NCI-H748 treated with DMSO at 0.1 percent for 48 hours (cell line): ENCODE measurements at places on chromosomes 5 and 9.
A peak's percentile ranks its signal among the peaks of the same experiment; 100 is the strongest.

- DNase-seq, result no peak
These were observed 240.3 kb downstream of the CACNA1B start for GRCh38 chr9:138117836-138118235.

DNA sequence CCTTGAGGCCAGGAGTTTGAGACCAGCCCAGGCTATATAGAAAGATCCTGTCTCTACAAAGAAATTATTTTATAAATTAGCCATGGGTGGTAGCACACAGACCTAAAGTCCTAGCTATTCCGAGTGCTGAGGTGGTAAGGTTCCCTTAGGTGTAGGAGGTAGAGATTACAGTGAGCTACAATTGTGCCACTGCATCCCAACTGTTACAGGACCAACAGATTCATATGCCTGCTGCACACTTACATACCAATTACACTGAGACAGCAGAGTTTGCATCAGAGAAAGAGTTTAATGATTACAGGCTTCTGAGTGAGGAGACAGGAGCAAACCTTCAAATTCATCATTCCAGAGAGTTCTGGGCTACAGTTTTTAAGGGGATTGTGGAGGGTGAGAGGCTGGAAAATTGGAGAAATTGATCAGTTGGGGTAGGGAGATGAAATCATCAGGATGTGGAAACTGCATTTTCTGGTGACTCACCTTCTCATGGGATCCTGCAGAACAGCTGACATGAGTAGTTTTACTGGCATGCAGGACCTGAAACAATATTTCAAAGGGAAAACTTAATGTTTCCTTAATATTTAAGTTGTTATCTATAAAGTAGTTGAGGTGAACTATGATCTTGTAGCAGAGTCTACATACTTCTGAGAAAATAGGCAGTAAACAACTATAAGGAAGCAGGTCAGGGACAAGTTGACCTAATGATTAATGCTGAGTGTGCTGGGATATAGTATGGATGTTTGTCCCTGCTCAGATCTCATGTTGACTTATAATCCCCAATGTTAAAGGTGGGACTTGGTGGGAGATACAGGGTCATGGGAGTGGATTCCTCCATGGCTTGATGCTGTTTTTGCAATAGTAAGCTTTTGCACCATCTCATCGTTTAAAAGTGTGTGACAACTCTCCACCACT, 54.7 kb downstream of the ANXA2R start:
- DNase-seq, result no peak

- DNase-seq, result no peak
These were observed 35.4 kb upstream of the IL17B start for GRCh38 chr5:149414405-149415065.

GRCh38 chr5:113678202-113678601, 164.7 kb downstream of the YTHDC2 start:
- no peak for DNase-seq

GRCh38 chr9:123798195-123798594, 131.7 kb downstream of the DENND1A start:
- DNase-seq, result no peak

GRCh38 chr5:133618141-133618540, 5.8 kb upstream of the FSTL4 start:
- DNase-seq, result no peak

DNA sequence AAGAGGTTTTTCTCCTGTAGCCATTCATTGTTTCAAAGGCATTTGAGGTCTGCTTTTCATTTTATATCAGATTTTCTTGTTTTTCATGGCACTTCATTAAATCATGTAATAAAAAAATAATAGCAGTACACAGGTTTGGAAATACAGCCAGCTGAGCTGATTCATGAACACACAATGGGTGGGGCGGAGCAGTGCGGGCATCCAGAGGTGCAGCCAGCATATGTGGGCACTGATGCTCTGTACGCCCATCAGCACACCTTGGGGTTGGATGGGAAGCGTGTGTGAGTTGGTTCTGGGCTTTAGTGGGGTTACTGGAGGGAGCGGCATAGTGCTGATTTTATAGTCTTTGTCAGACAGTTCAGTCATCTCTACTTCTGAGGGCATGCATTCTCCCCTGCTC, 54.2 kb upstream of the IRX4 start:
- DNase-seq, result no peak

DNA sequence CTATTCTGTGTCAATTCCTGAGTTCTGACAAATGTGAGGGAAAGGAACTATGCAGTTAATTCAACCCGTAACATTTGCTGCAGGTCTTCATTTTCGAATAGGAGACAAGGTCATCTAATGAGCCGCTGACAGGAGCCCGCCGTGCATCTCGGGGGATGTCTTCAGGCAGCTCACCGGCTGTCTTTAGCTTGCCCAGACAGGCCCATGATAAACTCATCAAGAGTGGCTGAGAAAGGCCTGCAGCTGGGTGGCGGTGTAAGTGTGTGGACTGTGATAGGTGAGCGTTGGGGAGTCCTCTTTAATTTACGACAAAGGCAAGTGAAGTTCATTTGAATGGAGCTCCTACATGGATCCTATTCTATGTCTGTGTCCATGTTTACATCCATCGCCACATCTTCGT, 190.5 kb downstream of the ADCY2 start:
- no peak for DNase-seq

DNA sequence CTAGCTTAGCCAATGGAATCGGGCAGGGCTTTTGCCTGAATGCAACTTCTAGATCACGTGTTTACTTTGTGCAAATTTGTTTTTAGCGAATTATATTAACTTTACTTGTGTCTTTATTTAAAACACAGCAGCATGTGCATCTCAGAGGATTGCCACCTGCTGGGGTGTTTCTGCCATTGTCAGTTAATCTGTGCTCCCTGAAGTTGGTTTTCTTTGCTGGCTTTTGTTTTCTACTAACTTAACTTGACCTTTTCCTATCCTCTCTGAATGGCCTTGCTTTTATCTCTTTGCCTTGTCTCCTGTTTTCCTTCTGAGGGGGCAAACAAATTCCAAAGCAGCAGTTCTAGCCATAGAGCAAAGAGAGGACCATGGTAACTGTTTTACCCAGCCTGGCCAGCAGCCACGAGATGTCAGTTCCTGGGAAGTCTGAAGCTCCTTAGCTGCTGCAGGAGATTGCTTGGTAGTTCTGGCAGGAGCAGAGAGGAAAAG, 67.6 kb downstream of the ARHGEF28 start:
- DNase-seq, result no peak

GRCh38 chr5:117568622-117569021, 994.0 kb upstream of the SEMA6A start:
- no peak for DNase-seq

DNA sequence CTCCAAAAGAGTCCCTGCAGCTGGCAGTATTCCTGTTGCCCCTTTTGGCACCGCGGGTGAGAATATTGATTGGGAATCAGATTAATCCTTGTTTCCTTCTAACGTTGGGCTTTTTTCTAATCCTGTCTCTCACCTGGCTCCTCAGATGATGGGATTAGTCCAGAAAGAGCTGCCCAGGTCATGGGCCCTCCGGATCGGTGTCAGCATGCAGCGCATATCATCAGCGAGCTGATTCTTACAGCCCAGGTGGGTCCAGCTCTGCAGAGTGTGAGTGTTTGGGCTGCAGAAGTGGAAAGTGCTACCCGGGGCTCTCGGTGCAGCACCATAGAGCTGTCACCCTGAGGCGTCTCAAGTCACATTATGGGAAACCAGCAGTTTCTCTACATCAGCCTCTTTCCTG, 40.9 kb upstream of the PRDM12 start:
- DNase-seq, result no peak

- DNase-seq, result no peak
These were observed 108.5 kb downstream of the DOCK2 start for GRCh38 chr5:169745441-169746146.

GRCh38 chr5:40405996-40406740, 273.5 kb upstream of the PTGER4 start:
- DNase-seq, result no peak

- DNase-seq, result no peak
These were observed 71.9 kb upstream of the LRRTM2 start for GRCh38 chr5:138946831-138947560.

DNA sequence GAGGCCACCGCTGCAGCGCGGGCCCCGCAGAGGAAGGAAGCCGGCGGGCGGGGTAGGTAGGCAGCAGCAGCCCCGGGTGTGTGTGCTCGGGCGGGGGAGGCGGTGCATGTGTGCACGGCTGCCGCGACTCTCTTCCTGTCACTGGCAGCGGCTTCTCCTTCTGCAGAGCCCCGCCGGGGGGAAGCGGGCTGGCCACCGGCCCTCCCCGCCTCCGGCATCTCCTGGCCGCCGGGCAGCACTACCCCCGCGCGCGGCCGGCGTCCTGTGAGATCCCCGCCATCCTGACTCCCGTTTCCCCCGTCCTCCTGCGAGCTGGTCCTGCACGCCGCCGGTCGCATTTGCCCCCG, 315 bp downstream of the PIK3R1 start:
- DNase-seq, result peak; percentile 80

- no peak for DNase-seq
These were observed 188.0 kb upstream of the PIK3R1 start for GRCh38 chr5:68027519-68027918.

DNA sequence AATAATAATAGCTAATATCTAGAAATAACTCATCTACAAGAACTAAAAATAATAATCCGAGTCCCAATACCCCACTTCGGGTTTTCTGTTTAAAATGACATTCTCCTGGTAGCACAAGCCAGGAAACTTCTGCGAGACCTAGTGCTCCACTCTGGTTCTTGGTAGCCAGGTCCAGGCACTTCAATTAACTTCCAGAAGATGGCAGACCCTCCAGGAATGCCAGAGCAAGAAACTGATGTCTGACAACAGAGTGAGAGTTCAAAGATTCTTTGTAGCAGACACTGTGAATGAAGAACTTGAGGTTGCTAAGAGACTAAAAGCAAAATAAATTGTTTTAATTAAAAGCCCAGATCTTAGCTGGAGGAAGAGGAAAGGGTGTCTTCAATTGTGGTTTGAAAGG, 1963.3 kb upstream of the CDH9 start:
- DNase-seq, result no peak

DNA sequence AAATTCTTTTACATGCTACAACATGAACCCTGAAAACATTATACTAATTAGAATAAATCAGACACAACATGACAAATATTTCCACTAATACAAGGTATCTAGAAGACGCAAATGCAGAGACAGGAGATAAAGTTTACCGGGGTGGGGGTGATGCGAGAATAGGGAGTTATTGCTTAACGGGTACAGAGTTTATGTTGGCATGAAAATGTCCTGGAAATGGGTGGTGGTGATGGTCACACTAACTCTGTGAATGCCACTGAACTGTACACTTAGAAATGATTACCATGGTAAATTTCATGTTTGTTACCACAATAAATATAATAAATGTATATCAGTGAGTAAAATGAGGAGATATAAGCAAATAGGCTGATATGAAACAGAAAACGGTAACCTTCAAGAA, 132.7 kb downstream of the DCP2 start:
- DNase-seq, result no peak

DNA sequence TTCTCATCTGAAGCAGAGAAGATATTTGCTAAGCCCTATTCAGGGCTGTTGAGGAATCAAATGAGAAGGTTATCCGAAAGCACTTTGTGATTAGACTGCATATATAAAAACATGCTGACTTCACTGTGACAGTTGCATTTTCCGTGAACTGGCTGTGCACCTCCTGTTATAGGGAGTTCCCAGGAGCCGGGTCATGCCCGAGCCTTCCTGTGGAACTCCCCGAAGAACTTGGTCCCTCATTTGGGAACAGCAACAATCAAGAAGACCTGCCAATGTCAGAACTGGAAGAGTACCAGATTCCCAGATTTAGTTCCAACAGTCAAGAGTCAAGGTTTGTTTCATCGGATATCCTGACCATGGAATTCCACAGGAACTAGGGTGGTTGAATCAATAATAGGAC, 130.4 kb upstream of the RAI14 start:
- DNase-seq, result no peak

DNA sequence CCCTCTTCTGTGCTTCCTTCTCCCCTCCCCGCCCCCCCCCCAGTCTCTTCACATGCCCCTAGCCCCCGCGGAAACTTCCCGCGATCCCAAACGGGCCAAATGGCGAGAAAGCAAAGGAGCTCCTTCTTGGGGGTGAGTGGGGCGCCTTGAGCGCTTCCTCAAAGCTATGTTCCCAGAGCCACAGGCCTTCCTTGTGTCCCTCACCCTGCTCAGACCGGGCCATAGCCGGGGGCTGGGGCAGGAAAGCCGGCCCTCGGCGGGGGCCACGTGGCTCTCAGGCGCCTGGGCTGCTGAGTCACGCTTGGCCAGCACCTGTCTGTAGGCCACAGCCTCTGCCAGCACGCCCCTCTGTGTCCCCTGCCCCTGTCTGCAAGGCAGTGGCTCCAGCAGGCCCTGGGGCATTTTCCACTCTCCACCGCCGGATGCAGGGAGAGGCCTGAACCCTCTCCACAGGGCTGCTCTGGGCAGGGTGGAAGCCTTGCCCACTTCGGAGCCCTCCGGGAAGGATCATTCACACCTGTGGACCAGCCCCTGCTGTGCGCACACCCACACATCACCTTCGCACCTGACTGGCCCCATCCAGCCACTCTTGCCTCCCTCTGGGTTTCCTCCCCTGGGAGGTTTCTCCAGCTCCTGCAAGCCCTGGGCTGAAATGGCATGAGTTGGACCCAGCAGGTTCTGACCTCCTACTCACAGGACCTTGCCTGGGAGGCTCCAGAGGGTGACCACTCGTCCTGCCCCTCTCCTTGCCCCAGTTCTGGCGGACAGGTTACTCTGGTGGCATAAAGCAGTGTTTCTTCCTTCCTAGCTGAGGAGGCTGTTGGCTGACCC, 1.2 kb upstream of the SQSTM1 start:
- no peak for DNase-seq

GRCh38 chr5:155765715-155766114, 561.2 kb upstream of the SGCD start:
- DNase-seq, result no peak

DNA sequence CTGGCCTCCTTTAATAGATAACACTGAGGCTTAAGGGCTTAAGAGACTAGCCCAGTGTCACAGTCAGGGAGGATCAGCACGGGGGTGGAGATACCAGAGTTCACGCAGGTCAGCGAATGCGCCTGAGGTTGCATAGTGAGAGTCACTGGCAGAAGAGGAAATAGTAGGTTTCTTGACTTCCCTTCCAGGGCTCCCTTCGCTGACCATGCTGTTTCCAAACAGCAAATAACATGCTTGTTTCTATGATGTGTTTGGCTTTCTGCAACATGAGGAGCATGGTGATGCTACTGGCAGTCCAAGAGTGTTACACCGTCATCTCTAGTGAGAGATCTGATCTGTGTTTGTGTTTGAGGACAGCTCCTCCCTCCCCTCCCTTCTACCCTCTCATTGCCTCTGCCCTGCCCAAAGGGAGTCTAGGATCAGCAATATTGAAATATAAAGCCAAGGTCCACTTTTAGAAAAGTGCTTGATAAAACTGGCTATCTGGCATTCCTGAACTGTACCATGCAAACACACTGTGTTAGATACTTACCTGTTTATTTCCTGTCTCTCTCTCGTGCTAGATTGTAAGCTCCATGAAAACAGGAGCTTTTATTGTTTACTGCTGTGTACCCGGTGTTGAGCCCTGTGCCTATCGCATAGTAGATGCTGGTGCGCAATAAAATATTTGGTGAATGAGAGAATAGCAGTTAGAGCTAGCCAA, 12.3 kb downstream of the TLE4 start:
- DNase-seq, result no peak

DNA sequence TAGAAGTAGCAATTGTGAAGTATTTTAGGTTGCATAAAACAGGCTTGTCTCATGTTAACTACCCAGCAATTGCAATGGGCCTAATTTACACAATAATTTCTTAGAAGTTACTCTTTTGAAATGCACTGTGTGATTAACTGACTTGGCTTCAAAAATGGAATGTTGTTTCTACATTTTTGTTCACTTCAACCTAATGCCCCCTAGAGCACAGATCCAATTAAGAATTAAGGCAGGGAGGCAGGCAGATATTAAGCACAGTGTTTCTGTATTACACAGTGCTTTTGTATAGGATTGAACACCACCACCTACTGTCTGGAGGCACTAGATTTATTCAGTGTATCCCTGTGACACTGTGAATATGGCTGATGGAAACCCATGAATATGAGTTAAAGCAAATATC, 302.1 kb downstream of the FBXL17 start:
- DNase-seq, result no peak
